ENCODE measurements at places on chromosomes 4 and X. TPM values are rescaled to one million over a fixed set of nuclear protein-coding genes. Genes with fewer than 3 reads are reported as not detected.

Gene RAB39B
- total RNA-seq, result 1.2 TPM

Gene GAGE12J
- total RNA-seq, result not detected

Gene POU4F2
- total RNA-seq, result not detected

Gene MAOA
- total RNA-seq, result 227 TPM

Gene UGT2B15
- not detected for total RNA-seq

Gene TCP11X2
- not detected for total RNA-seq

GRCh38 chrX:111387470-111388070, 24.4 kb downstream of the DCX start:
- H3K27ac ChIP-seq, result no peak overlapping the region
- no peaks in the 10 kb centered on the region for H3K27me3 ChIP-seq
- no peak overlapping the region for H3K4me3 ChIP-seq
- no peaks in the 10 kb centered on the region for H3K4me1 ChIP-seq

DNA sequence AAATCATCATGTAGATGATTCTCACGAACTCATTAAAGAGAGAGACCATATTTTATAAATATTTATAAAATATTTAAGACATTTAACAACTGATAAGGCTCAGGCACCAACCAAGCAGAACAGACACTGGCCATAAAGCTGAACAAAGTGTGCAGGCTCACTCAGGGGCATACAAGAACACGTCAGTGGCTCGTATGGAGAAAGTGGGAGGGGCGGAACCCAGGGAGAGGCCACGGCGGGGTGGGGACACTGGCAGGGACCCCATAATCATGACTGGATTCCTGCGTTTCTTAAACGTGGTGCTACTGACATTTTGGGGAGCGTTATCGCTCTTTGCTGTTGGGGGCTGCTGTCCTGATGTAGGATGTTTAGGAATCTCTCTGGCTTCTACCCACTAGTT, 31.3 kb upstream of the FAT1 start:
- peak overlapping the region; percentile 5 for H3K27ac ChIP-seq
- no peak overlapping the region for H3K4me3 ChIP-seq
- no peaks in the 10 kb centered on the region for H3K36me3 ChIP-seq
- no peak for DNase-seq
- H3K27me3 ChIP-seq, result no peaks in the 10 kb centered on the region
- H3K4me1 ChIP-seq, result no peaks in the 10 kb centered on the region

DNA sequence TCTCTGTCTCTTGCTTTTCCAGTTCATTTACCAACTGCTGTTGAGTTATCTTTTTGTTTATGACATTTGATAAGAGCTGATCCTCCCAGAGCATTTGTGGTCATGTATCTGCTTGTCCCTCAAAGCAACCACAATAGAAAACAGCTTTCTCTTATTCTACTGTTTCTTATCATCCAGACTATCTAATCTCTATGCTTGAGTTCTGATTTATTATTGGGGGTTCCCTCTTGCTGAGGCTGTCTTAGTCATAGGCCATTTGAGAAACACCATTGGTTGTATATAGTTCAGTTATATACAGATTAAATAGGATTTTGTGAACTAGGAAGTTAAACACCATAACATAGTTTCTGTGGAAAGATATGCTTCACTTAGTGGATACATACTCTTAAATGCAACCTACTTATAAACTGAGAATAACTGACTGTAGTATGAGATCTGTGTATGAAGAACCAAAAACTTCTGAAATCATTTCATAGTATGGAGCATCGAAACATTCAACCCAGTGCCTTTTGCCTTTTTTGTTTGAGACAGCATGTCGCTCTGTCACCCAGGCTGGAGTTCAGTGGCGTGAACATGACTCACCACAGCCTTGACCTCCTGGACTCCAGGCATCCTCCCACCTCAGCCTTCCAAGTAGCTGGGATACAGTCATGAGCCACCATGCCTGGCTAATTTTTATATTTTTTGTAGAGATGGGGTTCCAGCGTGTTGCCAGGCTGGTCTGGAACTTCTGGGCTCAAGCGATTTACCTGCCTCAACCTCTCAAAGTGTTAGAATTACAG, 75.8 kb downstream of the STIM2 start:
- no peak for DNase-seq
- no peak overlapping the region for H3K4me3 ChIP-seq
- H3K27me3 ChIP-seq, result no peaks in the 10 kb centered on the region
- no peaks in the 10 kb centered on the region for H3K36me3 ChIP-seq
- no peak overlapping the region for H3K27ac ChIP-seq

GRCh38 chr4:112370466-112370865, 73.3 kb downstream of the ALPK1 start:
- no peak for DNase-seq
- H3K27me3 ChIP-seq, result no peaks in the 10 kb centered on the region
- H3K36me3 ChIP-seq, result no peaks in the 10 kb centered on the region
- H3K27ac ChIP-seq, result no peak overlapping the region

DNA sequence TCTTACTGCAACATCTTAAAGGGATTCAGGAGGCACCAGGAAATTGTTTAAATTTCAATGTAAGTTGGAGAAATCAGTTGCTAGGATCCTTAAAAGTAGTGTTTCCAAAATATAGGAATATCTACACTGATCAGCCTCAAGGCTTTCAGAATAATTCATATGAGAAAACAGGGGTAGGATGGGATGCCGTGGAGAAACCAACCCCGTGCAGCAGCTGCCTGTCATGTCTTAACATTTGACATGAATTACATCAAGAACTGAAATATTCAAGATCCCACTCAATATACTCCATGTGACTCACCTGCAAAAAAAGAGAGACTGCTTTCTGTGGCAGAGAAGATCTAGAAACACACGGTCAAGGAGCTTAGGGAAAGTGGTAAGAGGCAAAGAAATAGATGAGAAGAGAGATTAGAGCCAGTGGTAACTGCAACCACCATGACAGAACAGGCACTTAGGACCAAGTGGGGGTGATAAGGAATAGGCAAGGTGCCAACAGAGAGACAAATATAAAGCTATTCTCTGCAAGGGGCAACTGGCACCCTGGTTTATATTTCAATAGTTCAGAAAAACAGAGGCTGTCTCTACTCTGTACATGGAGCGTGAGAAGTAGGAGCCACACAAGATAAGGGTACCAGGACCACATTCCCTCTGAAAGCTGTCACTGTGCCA, 64.0 kb downstream of the SLC39A8 start:
- DNase-seq, result no peak
- H3K4me1 ChIP-seq, result no peaks in the 10 kb centered on the region
- no peaks in the 10 kb centered on the region for H3K36me3 ChIP-seq
- H3K4me3 ChIP-seq, result no peak overlapping the region

GRCh38 chr4:1547856-1548826, 136.0 kb downstream of the FAM53A start:
- no peaks in the 10 kb centered on the region for H3K27me3 ChIP-seq
- DNase-seq, result no peak
- H3K4me3 ChIP-seq, result no peak overlapping the region

DNA sequence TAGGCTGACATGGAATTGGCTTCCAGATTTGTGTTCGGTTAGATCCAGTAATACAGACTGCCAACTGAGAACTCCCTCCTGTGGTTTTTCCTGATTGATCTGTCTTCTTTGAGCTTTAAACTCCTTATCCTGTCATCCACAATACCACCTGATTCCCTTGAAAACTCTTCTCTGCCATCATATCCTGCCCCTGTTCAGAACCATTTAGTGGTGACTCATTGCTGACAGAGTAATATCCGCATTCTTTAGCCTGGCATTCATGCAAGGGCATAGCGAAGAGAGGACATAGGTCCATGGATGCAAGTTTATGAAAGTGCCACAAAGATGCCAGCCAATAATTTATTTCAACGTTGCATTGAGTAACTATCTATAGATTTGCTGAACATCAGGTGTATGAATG, 76.6 kb downstream of the ITIH6 start:
- H3K4me1 ChIP-seq, result no peaks in the 10 kb centered on the region
- no peaks in the 10 kb centered on the region for H3K36me3 ChIP-seq
- H3K4me3 ChIP-seq, result no peak overlapping the region
- H3K27ac ChIP-seq, result no peak overlapping the region
- no peak for DNase-seq
- H3K27me3 ChIP-seq, result no peaks in the 10 kb centered on the region

DNA sequence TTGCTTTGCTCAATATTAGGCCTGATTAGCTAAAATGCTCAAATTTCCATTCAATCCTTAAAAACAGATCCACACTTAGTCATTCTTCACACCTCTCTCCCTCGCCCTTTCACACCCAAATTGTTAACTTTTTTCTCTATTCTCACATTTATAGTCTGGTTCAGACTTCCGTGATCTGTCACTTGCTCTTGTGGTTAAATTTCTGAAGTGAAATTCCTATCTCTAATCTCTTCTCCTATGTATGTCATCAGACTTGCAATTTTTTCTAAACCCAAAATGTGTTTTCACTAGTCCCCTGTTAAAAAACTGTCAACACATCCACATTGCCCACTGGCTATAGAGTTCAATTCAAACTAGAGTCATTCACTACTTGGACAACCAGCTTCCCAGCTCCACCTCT, 63.2 kb downstream of the SNCA start:
- no peaks in the 10 kb centered on the region for H3K36me3 ChIP-seq
- no peak overlapping the region for H3K27ac ChIP-seq
- no peaks in the 10 kb centered on the region for H3K27me3 ChIP-seq
- H3K4me1 ChIP-seq, result no peaks in the 10 kb centered on the region
- no peak overlapping the region for H3K4me3 ChIP-seq
- DNase-seq, result no peak

- H3K4me1 ChIP-seq, result peaks cover 4% of the 10 kb centered on the region
- H3K4me3 ChIP-seq, result no peak overlapping the region
- no peaks in the 10 kb centered on the region for H3K27me3 ChIP-seq
- no peak overlapping the region for H3K27ac ChIP-seq
- DNase-seq, result no peak
Observed at GRCh38 chr4:168879188-168879587, 130.9 kb downstream of the CBR4 start.

DNA sequence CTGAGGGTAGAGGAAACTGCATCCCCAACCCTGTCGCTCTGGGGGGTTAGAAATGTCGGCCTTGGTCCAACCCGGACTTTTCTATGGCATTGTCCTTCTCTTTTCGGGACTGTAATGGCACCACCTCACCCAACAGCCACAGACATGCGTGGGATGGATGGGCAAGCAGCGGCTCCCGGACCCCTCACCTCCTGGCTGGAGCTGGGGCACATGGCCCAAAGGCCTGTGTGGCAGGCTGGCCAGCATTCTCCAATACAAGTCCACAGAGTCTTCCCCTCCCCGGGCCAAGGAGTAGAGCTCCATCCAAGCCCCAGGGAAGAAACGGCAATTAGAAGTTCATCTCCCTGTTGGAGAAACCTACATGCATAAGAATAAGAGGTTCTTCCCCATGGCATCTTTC, 142.9 kb downstream of the NR3C2 start:
- no peak overlapping the region for H3K4me3 ChIP-seq
- H3K36me3 ChIP-seq, result no peaks in the 10 kb centered on the region
- H3K27ac ChIP-seq, result no peak overlapping the region

- no peak for DNase-seq
- no peaks in the 10 kb centered on the region for H3K36me3 ChIP-seq
- H3K27ac ChIP-seq, result no peak overlapping the region
- no peak overlapping the region for H3K4me3 ChIP-seq
- H3K4me1 ChIP-seq, result peaks cover 1% of the 10 kb centered on the region
- H3K27me3 ChIP-seq, result no peaks in the 10 kb centered on the region
Observed at GRCh38 chrX:43688586-43688985, 32.5 kb downstream of the MAOA start.

DNA sequence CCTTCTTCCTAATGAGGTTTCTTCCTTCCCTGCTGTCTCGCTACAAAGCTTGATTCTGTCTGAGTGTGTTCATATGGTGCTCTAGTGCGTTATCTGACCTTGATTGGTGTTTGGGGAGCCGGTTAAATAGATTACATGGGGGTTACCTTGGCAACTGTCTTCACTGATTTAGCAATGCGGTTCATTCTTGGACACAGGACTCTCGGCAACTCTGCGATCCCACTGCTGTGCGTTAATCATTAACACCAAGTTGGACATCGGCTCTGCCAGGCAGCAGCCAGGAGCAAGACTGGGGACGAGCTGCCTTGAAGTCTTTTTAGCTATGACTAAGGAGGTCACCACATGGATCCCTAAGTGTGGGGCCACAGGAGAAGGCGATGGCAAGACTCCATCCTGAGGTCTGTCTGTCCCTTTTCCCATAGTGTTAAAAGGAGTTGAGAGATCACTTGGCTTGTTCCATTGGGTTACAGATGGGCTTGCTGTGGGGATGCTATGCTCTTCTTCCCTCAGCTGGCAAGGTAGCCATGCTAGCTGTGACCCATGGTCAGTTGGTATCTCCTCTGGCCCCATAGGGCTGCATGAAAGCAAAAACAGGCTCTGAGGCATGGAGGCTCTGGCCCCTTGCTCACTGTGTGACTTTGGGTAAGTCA, 93.4 kb upstream of the MAMLD1 start:
- peak; percentile 73 for DNase-seq
- no peaks in the 10 kb centered on the region for H3K36me3 ChIP-seq
- H3K4me3 ChIP-seq, result no peak overlapping the region
- no peaks in the 10 kb centered on the region for H3K27me3 ChIP-seq
- H3K4me1 ChIP-seq, result no peaks in the 10 kb centered on the region

- no peak overlapping the region for H3K27ac ChIP-seq
- no peak for DNase-seq
Observed at GRCh38 chrX:24241822-24242648, 71.8 kb downstream of the SUPT20HL2 start.

DNA sequence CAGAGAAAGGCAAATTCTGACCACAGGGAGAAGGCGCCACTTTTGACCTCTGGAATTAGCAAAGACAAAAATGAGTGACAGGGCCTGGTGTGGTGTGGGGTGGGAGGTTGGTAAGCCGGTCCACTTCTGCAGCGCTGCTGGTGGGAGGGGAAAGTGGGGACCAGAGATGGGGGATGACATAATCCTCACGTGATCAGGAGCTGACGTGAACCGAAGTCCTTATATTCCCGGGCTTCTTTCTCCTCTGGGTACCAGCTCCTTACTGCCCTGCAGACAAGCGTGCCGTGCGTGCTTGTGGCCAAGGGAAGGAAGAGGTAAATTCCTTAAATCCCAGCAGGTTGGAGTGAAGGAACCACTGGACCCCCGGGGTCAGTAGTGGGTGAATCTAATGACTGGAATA, at the start of gene TCEAL7:
Gene TCEAL7 (plus strand): TSS at position 249 of the 400 bp plus-strand sequence. CDS start 1,165 bp downstream, outside the sequence.
- peaks cover 4% of the 10 kb centered on the region for H3K27me3 ChIP-seq
- H3K4me1 ChIP-seq, result no peaks in the 10 kb centered on the region
- no peak within 1 kb of the TSS for H3K27ac ChIP-seq
- H3K4me3 ChIP-seq, result peak within 1 kb of the TSS; percentile 24
- H3K36me3 ChIP-seq, result no peaks in the 10 kb centered on the region

DNA sequence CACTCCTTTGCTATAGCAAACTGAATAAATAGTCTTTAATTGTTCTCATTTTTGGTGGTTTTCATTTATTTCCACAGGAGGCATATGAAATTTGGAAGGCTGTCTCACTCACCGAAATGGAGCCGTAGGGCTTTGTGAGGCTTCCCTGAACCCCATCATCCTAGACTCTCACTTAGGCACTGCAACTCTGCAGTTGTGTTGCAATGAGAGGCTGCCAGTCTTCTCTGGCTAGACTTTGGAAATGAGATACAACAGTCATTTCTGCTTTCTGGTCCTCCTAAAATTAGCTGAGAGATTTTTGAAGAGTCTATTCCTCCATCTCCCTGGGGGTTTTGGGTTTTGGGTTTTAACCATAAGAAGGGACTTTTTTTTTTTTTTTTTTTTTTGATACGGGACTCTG, 146.5 kb downstream of the SH3BGRL start:
- H3K27me3 ChIP-seq, result no peaks in the 10 kb centered on the region
- H3K36me3 ChIP-seq, result no peaks in the 10 kb centered on the region
- no peak for DNase-seq
- H3K27ac ChIP-seq, result no peak overlapping the region
